ENCODE measurements at places on chromosomes 5 and 9.

DNA sequence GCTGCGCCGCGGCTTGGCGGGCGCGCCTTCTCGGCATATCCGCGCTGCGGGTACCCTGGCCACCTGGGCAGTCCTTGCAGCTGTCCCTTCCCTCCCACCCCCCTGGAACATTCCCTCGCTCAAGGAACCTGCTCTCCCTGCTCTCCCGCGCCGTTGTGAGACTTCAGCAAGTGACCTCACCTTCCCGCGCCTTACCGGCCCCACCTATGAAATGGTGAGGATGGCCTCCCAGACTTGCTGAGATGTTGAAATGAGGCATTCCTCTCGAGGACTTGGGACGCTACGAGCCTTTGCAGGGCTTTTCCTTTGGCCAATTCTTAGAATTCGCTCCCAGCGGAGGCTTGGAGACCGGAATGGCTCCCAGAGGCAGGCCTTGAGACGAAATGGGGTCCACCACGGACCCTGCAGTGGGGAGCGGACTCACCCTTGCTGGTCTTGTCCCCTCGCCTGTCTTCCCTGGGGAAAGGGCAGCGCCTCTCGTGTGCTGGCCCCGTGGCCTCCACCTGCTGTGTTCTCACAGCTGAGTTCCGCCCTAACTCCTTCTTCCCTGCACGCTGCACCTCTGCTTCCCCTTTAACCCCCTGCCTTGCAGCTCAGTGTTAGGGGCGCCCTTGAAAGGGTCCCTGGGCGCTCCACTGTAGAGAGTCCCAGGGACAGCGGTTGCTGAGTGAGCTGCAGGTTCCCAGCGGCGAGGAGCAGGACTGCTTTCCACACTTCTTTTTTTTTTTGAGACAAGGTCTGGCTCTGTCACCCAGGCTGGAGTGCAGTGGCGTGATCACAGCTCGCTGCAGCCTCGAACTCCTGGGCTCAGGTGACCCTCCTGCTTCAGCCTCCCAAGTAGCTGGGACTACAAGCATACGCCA is 907 bp downstream of the HMCN2 start:
- no peak for DNase-seq
- no peaks in the 10 kb centered on the region for H3K4me1 ChIP-seq
- no peaks in the 10 kb centered on the region for H3K36me3 ChIP-seq
- H3K27ac ChIP-seq, result no peak overlapping the region
- H3K27me3 ChIP-seq, result peaks cover 62% of the 10 kb centered on the region

DNA sequence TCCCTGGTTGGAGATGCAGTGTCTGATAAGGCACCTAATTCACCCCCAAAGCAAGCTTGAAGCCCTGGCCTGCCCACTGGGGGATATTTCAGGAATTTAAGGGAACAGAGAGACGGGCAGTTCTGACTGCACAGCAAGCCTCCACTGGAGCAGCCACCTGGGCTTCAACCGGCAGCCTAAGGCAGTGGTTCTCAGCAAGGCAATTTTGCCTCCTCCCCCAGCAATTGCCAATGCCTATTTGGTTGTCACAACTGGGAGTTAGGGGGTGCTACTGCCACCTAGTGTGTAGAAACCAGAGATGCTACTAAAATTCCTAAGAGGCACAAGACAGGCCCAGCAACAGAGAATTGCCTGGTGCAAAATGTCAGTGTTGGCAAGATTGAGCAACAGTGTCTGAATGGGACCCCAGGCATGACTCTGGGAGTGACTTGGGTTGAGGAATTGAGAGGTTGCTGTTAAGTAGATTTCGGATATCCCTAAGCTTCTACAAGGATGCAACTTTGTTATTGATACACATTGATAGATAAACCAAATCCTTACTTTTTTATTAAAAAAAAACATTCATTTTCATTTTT is 58.7 kb upstream of the CTSL start:
- no peak overlapping the region for H3K27ac ChIP-seq
- no peaks in the 10 kb centered on the region for H3K36me3 ChIP-seq
- H3K4me1 ChIP-seq, result peaks cover 4% of the 10 kb centered on the region
- no peak overlapping the region for H3K4me3 ChIP-seq

DNA sequence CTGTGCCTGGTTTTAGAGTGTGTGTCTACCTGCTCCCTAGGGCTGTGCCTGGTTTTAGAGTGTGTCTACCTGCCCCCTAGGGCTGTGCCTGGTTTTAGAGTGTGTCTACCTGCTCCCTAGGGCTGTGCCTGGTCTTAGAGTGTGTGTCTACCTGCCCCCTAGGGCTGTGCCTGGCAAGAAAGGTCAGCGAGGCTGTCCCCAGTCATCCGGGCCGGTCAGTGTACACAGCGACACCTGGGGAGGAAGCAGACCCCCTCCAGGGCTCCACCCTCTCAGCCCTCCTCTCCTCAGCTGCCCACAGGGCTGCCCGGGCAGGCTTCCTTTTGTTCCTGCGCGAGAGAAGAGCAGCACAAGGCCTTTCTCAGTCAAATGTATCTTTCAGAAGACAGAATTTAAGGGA is 4.1 kb downstream of the NRARP start:
- no peak overlapping the region for H3K4me3 ChIP-seq
- no peak for DNase-seq
- H3K36me3 ChIP-seq, result no peaks in the 10 kb centered on the region
- H3K27ac ChIP-seq, result no peak overlapping the region
- H3K27me3 ChIP-seq, result peaks cover 37% of the 10 kb centered on the region
- peaks cover 5% of the 10 kb centered on the region for H3K4me1 ChIP-seq

GRCh38 chr9:35367451-35367850 is 122.5 kb upstream of the RUSC2 start:
- no peak for DNase-seq
- H3K36me3 ChIP-seq, result no peaks in the 10 kb centered on the region
- no peak overlapping the region for H3K4me3 ChIP-seq
- no peaks in the 10 kb centered on the region for H3K27me3 ChIP-seq
- no peaks in the 10 kb centered on the region for H3K4me1 ChIP-seq

DNA sequence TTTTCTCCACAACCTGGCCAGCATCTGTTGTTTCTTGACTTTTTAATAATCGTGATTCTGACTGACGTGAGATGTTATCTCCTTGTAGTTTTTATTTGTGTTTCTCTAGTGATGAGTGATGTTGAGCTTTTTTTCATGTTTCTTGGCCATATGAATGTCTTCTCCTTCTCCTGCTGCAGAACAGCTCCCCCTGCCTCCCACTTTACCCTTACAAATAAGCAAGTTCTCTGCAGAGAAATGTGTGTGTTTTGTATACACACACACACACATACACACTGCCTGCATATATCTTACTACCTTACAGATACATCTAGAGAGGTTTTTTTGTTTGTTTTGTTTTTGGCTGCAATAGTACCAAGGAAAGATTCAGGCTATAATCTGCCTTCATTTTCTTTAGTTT is 88.7 kb upstream of the PHF24 start:
- no peak overlapping the region for H3K4me3 ChIP-seq
- H3K27me3 ChIP-seq, result no peaks in the 10 kb centered on the region
- H3K4me1 ChIP-seq, result no peaks in the 10 kb centered on the region
- DNase-seq, result no peak

DNA sequence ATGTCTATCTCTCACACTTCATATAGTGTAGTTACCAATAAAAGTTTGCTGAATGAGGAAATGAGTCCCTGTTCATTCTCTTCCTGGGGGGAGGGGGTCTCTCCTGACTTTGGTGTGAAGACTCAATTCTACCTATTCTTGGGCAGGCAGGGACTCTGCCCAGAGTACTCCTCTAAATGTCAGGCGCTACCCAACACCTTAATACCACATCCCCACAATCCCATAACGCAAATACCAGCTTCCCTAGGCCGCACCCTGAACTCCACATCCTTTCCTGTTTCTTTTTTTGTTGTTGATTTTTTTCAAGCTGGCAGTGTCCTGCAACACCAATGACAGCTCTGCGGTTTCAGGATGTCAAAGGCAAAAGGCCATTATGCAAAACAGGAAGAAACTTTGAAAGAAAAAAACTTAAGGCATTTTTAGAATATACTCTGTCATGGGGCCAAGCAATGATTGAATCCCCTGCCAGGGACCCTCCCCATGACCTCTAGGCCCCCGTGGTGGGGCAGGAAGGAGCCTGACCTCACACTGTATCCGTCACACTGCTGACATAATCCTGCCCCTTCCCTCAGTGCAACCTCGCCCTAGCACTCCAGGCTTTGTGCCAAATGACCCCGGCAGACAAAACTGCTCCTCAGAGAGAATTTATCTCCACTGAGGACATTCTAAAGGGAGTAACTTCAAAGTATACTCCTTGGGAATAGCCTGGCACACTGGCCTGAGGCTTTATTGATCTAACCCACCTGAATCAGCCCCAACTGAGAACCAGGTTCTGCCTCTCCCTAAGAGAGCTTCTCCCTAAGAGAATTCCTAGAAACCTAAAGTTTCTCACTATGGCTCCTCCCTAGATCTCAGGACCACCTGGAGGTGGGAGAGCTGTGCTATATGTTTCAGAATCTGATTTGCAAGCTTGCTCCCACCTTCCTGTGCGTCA is 8.0 kb downstream of the B4GALT1 start:
- no peak for DNase-seq
- peaks cover 24% of the 10 kb centered on the region for H3K36me3 ChIP-seq
- H3K4me1 ChIP-seq, result peaks cover 86% of the 10 kb centered on the region
- no peaks in the 10 kb centered on the region for H3K27me3 ChIP-seq
- H3K4me3 ChIP-seq, result peak overlapping the region; percentile 76

DNA sequence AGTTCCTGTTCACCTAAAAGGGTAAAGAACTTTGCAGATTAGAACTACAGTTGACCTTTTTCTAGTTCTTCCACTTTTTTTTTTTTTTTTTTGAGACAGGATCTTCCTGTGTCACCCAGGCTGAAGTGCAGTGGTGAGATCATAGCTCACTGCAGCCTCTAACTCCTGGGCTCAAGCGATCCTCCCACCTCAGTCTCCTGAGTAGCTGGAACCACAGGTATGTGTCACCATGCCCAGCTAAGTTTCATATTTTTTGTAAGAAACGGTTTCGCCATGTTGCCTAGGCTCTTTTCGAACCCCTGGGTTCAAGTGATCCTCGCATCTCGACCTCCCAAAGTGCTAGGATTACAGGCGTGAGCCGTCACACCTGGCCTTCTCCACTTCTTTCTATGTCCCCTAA is 39.7 kb upstream of the TNFAIP8 start:
- no peak for DNase-seq
- peaks cover 84% of the 10 kb centered on the region for H3K4me1 ChIP-seq
- H3K36me3 ChIP-seq, result peaks cover 39% of the 10 kb centered on the region
- no peaks in the 10 kb centered on the region for H3K27me3 ChIP-seq

DNA sequence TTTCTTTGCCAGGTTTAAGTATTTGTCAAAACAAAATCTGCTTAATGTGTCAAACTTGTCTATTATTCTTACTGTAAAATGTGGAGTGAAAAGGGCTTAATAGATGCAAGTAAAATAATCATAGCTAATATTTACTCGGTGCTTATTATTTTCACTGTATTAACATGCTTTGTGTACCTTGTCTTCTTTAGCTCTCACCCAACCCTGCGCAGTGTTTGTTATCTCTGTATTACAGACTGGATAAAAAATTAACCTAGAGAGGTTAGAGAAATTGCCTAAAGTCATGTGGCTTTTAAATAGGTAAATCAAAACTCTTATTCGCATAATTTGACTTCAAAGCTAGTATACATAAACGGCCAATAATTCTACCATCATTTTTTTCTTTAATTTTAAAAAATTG is 1864.8 kb downstream of the MAT2B start:
- no peak overlapping the region for H3K27ac ChIP-seq
- DNase-seq, result no peak
- H3K27me3 ChIP-seq, result no peaks in the 10 kb centered on the region
- no peaks in the 10 kb centered on the region for H3K4me1 ChIP-seq
- H3K4me3 ChIP-seq, result no peak overlapping the region

GRCh38 chr9:87340391-87340790 is 157.3 kb upstream of the DAPK1 start:
- H3K4me1 ChIP-seq, result peaks cover 8% of the 10 kb centered on the region
- no peaks in the 10 kb centered on the region for H3K36me3 ChIP-seq
- DNase-seq, result no peak
- H3K27ac ChIP-seq, result no peak overlapping the region
- H3K4me3 ChIP-seq, result no peak overlapping the region

GRCh38 chr9:16202221-16202620 is 649.4 kb downstream of the CCDC171 start:
- H3K27ac ChIP-seq, result no peak overlapping the region
- no peaks in the 10 kb centered on the region for H3K4me1 ChIP-seq
- H3K36me3 ChIP-seq, result no peaks in the 10 kb centered on the region

- no peaks in the 10 kb centered on the region for H3K4me1 ChIP-seq
- H3K27me3 ChIP-seq, result peaks cover 35% of the 10 kb centered on the region
- DNase-seq, result no peak
Observed at GRCh38 chr9:83061990-83062650, 822 bp downstream of the RASEF start.
